ENCODE measurements at places on chromosomes 5 and 9.

GRCh38 chr5:119400245-119400644, 44.4 kb downstream of the TNFAIP8 start:
- DNase-seq: peak; percentile 59

DNA sequence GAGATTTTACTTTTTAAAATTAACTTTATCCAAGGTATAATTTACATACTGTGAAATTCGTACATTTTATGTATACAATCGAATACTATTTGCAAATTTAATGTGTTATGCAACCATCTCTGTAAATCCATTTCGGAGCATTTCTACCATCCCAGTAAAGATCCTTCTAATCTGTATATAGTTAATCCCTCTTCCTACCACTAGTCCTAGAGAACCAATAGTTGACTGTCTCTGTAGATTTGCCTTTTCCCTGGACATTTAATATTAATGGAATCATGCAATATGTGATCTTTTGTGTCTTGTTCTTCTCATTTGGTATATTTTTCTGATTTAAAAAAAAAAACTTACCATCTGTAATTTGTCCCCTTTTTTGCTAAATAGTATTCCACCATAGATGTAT, 74.8 kb downstream of the RAB24 start:
- no peak for DNase-seq

DNA sequence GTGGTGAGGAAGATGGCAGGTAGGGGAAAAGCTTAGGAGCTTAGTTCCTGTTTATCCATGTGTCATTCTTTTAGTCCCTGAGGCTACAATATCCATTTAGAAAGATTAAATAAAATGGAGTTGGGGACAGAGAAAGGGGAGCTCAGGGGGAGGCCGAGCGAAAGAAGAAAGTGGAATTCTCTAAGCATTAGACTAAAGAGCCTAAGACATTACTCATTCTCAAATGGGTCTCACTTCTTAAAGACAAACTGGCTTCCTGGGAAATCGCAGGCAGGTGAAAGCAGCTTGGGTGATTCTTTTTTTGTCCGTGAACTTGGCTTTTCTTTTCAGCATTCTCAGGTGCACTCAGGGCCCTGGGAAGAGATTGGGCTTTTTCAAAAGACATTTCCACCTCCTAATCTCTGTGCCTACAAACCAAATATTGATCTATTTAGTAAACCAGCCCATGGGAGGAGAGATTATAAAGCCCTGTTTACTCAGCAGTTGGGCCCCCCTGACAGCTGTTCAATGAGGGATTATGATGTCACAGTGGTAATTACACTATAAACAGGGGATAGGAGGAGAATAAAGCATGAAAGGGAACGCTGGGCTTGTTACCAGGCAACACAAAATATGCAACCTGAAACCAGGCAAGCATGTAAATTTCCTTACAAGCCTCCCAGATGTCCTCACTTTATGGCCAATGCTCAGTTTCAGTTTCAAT, 584.0 kb downstream of the ACTL7B start:
- peak; percentile 96 for DNase-seq

DNA sequence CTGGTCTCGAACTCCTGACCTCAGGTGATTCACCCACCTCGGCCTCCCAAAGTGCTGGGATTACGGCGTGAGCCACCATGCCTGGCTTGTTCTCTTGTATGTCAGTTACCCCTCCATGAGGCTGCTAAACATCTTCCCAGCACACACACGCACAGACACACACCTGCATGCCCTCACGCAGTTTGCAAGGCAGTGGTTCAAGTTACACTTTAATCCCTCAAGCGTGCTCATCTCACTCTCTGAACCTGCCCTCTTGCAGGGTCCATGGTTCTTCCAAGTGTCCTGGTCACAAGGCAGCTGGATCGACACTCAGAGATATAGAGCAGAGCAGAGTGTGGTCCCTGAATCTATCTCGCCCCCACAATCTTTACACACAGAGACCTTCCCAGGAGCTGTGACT, 34.1 kb upstream of the RUFY1 start:
- no peak for DNase-seq

All from DMS53 (cell line).